Astrocyte (in vitro differentiated cells and primary cell): ENCODE measurements at places on chromosomes 2 and 18. TPM values are rescaled to one million over a fixed set of nuclear protein-coding genes. Genes with fewer than 3 reads are reported as not detected.

- H3K36me3 ChIP-seq, result no peaks in the 10 kb centered on the region
- no peak overlapping the region for H3K4me3 ChIP-seq
- no peak overlapping the region for H3K27ac ChIP-seq
- H3K4me1 ChIP-seq, result peaks cover 37% of the 10 kb centered on the region
- peak; percentile 57 for DNase-seq
- H3K27me3 ChIP-seq, result no peaks in the 10 kb centered on the region
Observed at GRCh38 chr2:237231593-237231992, 145.9 kb downstream of the COPS8 start.

DNA sequence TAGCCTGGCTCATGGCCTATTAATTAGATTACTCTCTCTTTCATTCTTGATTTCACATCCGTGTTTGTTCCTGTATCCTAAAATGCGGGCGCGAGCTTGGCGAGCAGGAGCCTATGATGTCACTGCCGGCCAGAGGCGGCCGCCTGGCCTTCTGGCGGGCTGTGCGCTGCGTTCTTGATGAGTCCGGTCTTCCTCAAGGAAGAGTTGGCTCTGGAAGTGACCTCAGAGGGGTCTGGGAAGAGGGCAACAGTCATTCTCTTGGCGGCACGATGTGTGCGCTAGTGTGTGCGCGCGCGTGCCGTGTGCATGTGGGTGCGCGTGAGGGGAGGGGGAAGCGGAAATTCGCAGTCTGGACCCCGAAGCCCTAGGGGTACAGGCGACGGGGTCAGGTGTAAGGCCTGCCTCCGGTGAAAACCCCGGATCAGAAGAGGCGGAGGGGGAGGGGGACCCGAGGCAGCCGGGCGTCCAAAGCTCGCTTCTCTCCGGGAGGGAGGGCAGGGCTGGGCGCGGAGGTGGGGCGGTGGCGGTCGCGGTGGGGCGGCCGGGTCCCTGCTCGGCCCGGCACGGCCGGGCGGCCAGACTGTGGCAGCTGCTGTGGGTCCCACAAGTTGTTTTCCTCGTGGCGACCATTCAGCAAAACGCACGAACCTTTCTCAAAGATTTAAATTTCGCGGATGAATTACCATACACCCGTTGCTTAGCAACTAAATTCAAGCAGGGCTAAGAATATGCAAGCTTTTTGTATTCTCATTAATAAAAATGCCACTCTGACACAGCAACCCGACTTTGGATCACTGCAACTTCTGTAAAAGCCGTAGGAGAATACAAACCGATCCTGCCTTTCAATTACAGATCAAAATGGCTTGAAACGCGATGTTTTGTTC, 8.4 kb downstream of the POU3F3 start:
- H3K27me3 ChIP-seq, result peaks cover 35% of the 10 kb centered on the region
- H3K4me3 ChIP-seq, result peak overlapping the region; percentile 58
- H3K4me1 ChIP-seq, result peaks cover 17% of the 10 kb centered on the region
- H3K36me3 ChIP-seq, result no peaks in the 10 kb centered on the region

GRCh38 chr18:68817584-68817983, 19.7 kb downstream of the CCDC102B start:
- no peak overlapping the region for H3K4me3 ChIP-seq
- H3K4me1 ChIP-seq, result no peaks in the 10 kb centered on the region
- H3K27me3 ChIP-seq, result no peaks in the 10 kb centered on the region
- peak; percentile 71 for DNase-seq

- H3K27me3 ChIP-seq, result no peaks in the 10 kb centered on the region
- DNase-seq, result peak; percentile 40
- H3K27ac ChIP-seq, result no peak overlapping the region
- no peaks in the 10 kb centered on the region for H3K4me1 ChIP-seq
- no peak overlapping the region for H3K4me3 ChIP-seq
Observed at GRCh38 chr2:88590998-88591613, 36.2 kb downstream of the EIF2AK3 start.

DNA sequence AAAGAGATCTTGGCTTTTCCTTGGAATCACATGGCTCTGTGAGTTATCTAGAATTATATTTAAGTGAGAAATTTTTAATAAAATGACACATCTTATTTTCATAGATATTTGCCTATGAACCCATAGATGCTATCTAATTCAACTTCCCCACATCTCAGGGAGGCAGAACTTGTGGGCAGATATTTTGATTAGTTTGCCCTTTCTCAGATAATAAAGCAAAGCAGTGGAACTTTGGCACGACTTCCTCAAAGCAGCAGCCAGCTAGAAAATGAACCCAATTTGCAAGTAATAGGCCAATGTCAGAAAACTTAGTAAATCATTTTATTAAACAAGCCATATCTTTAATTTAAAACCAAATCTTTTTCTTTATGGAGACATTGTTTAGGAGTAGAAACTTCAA, 32.7 kb downstream of the RAB27B start:
- no peaks in the 10 kb centered on the region for H3K27me3 ChIP-seq
- no peaks in the 10 kb centered on the region for H3K4me1 ChIP-seq
- no peak overlapping the region for H3K4me3 ChIP-seq

DNA sequence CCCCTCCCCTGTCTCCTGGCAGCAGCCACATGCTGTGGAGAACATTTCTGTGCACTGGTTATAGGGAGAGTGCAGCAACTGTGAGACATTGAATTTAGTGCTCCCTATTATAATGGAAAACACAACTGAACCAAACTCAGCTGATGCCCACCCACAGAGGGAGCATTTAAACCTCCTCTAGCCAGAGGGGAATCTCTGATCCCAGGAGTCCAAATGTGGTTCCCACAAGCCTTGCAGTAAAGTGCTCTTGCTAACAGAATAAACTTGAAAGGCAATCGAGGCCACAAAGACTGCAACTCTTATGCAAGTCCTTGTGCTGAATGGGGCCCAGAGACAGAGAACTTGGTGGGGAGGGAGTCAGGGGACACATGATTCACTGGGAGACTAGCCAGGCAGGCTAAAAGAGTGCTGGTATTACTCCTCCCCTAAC, 638.8 kb upstream of the VRK2 start:
- H3K27ac ChIP-seq, result no peak overlapping the region
- no peaks in the 10 kb centered on the region for H3K36me3 ChIP-seq
- DNase-seq, result no peak
- no peaks in the 10 kb centered on the region for H3K27me3 ChIP-seq
- no peaks in the 10 kb centered on the region for H3K4me1 ChIP-seq

DNA sequence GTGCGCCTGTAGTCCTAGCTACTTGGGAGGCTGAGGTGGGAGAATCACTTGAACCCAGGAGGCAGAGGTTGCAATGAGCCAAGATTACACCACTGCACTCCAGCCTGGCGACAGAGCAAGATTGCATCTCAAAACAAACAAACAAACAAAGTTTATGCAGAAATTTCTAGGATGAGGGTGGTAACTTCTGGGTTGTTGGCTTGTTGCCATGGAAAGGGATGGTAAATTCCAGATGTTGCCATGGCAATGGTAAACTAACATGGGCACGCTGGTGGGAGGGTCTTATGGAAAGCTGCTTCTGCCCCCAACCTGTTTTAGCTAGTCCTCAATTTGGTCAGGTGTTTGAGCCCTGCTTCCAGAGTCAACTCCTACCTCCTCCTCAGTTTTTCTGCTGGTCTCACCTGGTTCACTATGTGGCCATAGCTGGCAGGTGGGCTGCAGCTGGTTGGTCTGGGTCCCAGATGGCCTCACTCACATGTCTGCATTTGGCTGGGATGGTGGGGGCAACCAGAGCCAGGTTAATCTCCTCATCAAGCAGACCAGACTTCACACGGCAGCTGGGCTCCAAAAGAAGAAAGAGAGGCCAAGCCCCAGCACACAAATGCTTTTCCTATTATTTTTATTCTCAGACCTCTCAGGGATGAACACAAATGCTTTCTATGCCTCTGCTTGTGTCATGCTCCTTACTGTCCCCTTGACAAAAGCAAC, 26.6 kb upstream of the TEX44 start:
- no peak for DNase-seq
- H3K27ac ChIP-seq, result no peak overlapping the region
- peaks cover 3% of the 10 kb centered on the region for H3K27me3 ChIP-seq
- H3K4me3 ChIP-seq, result no peak overlapping the region
- no peaks in the 10 kb centered on the region for H3K4me1 ChIP-seq
- H3K36me3 ChIP-seq, result no peaks in the 10 kb centered on the region

DNA sequence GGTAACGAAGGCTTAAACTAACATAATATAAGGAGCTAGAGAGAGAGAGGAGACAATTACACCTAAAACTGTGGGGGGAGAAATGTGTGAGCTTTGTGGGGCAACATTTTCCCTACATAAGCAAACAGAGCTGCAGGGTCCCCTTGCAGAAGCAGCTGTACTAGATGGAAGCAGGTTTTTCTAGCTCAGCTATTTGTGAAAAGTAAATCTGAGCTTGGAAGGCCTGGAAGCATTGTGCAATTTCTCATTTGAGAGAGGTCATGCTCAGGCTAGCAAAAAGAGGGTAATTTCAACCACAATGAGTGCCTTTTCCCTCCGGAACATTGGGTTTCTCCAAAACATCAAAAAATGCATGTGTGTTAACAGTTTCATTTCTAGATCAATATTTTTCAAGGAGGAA, 130.0 kb downstream of the ARL4C start:
- DNase-seq, result no peak
- peaks cover 8% of the 10 kb centered on the region for H3K4me1 ChIP-seq
- no peaks in the 10 kb centered on the region for H3K27me3 ChIP-seq
- H3K27ac ChIP-seq, result no peak overlapping the region
- no peaks in the 10 kb centered on the region for H3K36me3 ChIP-seq

GRCh38 chr2:23777826-23778225, 149.1 kb downstream of the ATAD2B start:
- peaks cover 6% of the 10 kb centered on the region for H3K36me3 ChIP-seq
- no peak overlapping the region for H3K27ac ChIP-seq
- H3K27me3 ChIP-seq, result no peaks in the 10 kb centered on the region
- no peak overlapping the region for H3K4me3 ChIP-seq

- peak; percentile 30 for DNase-seq
- H3K4me3 ChIP-seq, result no peak overlapping the region
- no peaks in the 10 kb centered on the region for H3K36me3 ChIP-seq
Observed at GRCh38 chr18:12391487-12392165, 14.6 kb upstream of the AFG3L2 start.

DNA sequence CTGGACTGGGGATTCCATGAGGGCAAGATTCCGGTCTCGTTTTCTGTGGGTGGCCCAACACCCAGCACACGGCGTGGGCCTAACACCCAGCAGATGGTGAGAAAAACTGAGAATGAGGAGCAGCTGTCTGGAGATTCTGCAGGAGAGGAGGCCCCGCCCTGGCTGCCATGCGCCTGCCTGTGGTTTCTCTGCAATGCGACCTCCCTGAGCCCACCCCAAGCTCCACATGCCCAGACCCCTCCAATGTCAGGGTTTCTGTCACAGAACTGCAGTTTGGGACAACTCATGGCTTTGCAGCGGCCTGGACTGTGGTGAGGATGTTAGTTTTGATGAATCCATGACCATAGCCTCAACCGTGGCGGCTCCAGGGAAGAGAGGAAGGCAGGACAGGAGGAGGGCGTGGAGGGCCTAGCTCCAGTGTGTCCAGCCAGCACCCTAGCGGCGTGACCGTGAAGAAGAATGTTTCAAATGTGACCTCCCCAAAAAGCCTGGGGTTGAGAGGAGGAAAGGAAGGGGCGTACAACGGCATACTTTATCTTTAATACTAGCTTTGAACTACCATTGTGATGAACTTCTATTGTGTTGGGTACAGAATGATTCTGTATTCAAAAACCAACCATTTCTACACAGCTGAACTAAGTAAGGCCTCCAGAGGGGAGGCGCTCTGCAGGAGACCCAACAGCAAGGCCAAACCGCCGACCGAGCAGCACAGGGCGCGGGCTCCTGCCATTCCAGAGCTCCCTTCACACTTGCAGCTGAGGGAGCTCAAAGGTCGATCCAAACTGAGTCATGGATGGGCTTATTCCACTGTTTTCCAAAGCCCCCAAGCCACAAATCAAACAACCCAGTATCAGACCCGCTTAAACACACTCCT, 3.4 kb downstream of the PXDN start:
- H3K4me3 ChIP-seq, result no peak overlapping the region
- H3K27ac ChIP-seq, result peak overlapping the region; percentile 55
- H3K4me1 ChIP-seq, result peaks cover 69% of the 10 kb centered on the region

- no peak overlapping the region for H3K4me3 ChIP-seq
- H3K4me1 ChIP-seq, result no peaks in the 10 kb centered on the region
- DNase-seq, result no peak
- no peaks in the 10 kb centered on the region for H3K27me3 ChIP-seq
- no peaks in the 10 kb centered on the region for H3K36me3 ChIP-seq
Observed at GRCh38 chr2:54038835-54039234, 68.0 kb upstream of the PSME4 start.

GRCh38 chr2:69549421-69549820, 94.1 kb downstream of the AAK1 start:
- no peaks in the 10 kb centered on the region for H3K4me1 ChIP-seq
- H3K27me3 ChIP-seq, result no peaks in the 10 kb centered on the region
- DNase-seq, result peak; percentile 66
- H3K27ac ChIP-seq, result no peak overlapping the region
- no peak overlapping the region for H3K4me3 ChIP-seq

DNA sequence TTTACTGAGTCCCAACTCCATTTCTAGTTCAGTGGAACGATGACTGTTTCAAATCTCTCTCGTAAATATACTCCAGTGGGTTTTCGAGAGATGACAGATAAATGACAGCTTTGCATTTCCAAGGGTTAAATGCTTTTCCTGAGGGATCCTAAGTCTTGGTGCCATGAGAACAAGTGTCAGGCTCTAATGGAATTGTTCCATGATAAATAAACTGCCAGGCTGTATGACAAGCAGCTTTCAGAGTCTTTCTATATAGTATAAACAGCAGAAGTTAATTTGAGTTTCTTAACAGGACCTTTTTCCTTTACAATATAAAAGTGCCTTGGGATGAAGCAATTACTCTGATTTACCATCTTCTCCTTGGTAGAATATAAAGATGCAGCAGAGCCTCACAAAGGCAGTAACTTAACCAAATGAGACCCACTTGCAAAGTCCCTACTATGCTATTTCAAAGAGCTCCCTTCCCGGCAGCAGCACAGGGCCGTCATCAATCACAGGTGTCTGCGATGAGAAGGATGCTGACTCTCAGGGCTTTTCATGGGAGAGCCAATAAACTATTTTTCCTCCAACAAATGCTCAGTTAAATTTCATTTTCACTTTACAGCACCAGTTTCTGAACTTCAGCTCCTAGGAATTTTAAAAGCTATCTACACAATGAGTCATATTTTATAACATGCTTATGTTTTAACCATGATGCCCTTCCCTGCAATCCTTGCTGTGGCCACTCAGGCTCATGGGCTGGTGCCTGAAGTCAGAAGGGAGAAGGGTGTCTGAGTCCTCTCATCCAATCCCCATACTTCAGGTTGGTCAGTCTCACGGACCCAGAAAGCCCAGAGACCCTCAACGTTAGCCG, 123.8 kb downstream of the AFF3 start:
- peak overlapping the region; percentile 21 for H3K4me3 ChIP-seq
- H3K27me3 ChIP-seq, result no peaks in the 10 kb centered on the region
- H3K4me1 ChIP-seq, result peaks cover 26% of the 10 kb centered on the region
- H3K36me3 ChIP-seq, result no peaks in the 10 kb centered on the region

GRCh38 chr2:67797801-67798540, 264.8 kb downstream of the C1D start:
- no peaks in the 10 kb centered on the region for H3K27me3 ChIP-seq
- H3K4me3 ChIP-seq, result no peak overlapping the region
- peaks cover 10% of the 10 kb centered on the region for H3K4me1 ChIP-seq

GRCh38 chr2:152620985-152621384, 96.3 kb downstream of the PRPF40A start:
- DNase-seq, result no peak
- H3K4me1 ChIP-seq, result peaks cover 4% of the 10 kb centered on the region
- H3K27ac ChIP-seq, result no peak overlapping the region
- no peaks in the 10 kb centered on the region for H3K27me3 ChIP-seq

The PPP1R1C gene
- total RNA-seq, result 0.50 and 1.2 TPM in 2 replicates

The ASB18 gene
- total RNA-seq, result not detected in 2 replicates

The RRM2 gene
- 6.8 and 11.9 TPM in 2 replicates for total RNA-seq

The TNP1 gene
- not detected in 2 replicates for total RNA-seq
